ENCODE measurements at places on chromosomes 3 and 15.

DNA sequence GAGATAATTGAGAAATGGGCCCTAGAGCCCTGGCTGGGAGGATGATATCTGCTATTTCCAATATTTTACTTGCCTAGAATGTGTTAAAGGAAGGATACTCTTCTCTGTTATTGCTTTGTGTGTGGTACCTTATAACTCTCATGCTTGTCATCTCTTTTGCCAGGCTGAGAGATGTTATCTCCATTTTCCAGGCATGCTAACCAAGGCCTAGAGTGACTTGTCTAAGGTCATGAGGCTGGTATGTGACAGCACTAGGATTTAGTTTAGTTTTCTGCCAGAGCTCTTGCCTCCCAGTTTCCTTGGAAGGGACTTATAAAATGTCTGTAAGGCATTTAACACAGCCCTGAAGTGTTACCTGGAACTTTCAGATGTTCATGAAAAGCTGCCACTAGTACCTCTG is 1.4 kb downstream of the CLK3 start:
- DNase-seq: no peak

GRCh38 chr3:113844622-113845222 is 6.1 kb downstream of the GRAMD1C start:
- peak; percentile 61 for DNase-seq

- no peak for DNase-seq
Observed at GRCh38 chr15:63391669-63392360, 10.2 kb upstream of the CA12 start.

DNA sequence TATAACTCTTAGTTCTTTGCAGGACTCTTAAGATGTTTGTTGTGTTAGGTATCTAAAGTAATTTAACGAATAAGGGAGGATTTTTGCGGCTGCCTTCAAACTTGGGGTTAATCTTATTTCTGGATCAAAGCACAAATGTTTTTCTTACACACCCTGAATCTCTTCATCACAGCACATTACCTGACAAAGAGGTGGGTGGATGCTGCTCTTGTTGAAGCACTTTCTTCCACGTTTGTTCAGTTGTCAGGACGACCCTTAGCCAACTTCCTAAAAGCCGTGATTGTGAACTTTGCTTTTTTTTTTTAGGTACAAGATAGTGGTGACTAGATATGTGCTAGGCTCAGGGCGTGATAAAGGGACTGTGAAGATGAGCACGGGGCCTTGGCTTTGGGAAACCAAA is 36.0 kb downstream of the YEATS2 start:
- no peak for DNase-seq

- no peak for DNase-seq
Observed at GRCh38 chr15:57923306-57923705, 142.2 kb downstream of the ALDH1A2 start.

- no peak for DNase-seq
Observed at GRCh38 chr3:149812165-149812605, 830 bp upstream of the RNF13 start.

- no peak for DNase-seq
Observed at GRCh38 chr15:69996321-69997160, 101.2 kb downstream of the TLE3 start.

GRCh38 chr3:64354221-64354620 is 129.0 kb upstream of the PRICKLE2 start:
- DNase-seq: no peak

GRCh38 chr3:136008221-136008620 is 42.7 kb downstream of the PPP2R3A start:
- no peak for DNase-seq

DNA sequence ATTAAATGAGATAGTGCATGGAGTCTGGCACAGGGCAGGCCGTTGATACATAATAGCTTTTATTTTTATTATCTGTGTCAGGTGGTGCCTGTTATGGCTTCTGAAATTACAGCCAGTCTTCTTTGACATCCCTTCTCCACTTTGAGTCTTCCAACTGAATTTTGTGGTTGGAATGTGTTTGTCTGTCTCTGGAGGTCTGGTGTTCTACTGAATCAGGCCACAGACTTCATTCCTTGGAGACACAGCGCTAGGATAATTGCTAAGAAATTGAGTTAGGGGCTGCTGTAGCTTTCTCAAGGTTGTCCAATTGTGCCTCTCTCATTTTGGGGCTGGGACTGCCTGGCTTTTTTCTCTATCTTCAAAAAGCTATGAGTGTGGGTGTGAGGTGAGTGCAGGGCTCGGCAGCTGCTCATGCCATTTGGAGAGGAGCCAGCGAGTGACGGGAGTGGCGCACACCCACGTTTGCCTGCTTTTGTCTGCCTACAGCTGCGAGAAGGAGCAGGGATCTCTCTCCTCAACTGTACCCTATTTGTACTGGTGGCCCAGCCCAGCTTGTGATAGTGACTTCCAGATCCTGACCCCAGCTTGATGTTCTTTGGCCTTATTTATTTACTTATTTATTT is 49.8 kb upstream of the SYN2 start:
- DNase-seq: peak; percentile 55

GRCh38 chr3:143060906-143061305 is 58.7 kb upstream of the CHST2 start:
- DNase-seq: no peak

DNA sequence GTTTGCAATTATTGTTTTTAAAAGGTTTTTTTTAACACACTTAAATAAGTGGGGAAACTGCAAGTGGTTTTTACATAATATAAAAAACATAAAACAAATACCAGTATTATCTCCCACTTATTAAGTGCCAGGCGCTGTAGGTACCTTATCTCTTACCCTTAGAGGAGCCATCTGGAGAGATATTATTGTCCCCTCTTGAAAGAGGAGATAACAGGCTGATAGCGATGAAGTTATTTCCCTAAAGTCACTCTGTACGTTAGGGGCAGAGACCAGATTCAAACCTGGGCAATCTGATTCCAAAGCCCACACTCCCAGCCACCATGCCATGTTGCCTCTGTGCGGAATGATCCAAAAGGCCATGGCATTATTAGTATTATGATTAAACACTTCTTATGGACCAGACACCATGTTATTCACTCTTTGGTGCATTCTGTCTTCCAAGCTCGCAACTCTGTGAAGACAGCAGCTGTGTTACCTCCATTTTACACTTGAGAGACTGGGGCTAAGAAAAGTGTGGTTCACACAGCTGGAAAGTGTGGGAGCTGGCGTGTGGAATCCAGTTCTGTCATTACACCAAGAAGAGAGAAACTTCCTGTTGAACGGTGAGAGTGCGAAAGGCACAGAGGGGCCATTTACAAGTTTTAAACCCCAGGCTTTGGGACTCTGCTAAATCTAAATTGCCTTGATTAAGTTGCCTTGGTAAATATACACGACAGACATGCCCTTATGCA is 79.9 kb upstream of the MITF start:
- no peak for DNase-seq

- DNase-seq: peak; percentile 57
Observed at GRCh38 chr3:138684396-138684795, 75.8 kb downstream of the FAIM start.

- DNase-seq: peak; percentile 82
Observed at GRCh38 chr3:7309641-7310102, 448.8 kb downstream of the GRM7 start.

DNA sequence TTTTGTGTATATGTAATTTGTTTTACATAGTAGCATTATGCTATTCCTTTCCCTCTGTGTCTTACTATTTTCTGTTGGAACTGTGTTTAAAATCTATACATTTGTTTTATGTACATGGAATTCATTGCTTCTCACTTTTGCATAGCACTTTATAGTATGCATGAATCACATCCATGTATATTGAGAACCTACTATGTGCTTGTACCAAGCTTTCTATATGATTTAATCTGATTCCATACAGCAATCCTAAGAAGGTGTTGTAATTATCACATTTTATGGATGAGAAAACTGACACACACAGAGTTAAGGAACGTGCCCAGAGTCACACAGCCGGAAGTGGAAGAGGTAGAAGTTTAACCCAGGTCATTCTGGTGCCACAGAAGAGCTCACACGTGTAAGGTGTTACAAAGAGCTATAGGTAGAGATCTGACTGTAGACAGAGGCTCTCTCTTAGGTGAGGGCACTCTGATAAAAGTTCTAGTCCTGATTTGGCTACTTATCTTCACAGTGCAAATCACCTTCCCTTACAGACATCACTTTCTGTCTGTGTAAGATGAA is 3.5 kb upstream of the SMAD3 start:
- no peak for DNase-seq

DNA sequence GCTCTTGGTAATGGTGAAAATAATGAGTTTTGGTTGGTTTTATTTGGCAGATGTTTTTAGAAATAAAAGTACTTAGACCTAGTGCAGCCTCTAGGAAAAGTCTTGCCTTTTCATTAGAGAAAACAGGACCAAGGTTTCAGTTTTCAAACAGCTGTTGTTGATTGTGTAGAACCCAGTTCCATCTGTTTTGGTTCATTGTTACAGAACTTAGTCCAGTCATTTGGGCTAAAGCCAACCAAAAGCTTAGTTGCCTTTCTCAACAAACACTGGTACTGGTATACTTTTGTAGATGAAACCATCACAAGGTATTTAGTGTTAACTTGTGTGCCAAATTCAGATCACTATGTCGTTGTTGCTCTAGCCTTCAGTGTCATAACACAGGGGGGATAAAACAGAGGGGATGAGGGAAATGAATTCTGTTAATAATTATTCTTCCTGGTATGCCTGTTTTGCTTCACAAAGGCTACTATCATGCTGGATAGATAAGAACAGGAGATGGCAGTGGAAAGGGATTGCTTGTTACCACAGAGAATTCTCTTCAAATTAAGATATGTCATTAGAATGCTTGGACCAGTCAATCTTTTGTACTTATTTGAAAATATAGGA is 12.6 kb upstream of the APH1B start:
- no peak for DNase-seq

- DNase-seq: no peak
Observed at GRCh38 chr3:12234192-12234591, 54.7 kb upstream of the PPARG start.

DNA sequence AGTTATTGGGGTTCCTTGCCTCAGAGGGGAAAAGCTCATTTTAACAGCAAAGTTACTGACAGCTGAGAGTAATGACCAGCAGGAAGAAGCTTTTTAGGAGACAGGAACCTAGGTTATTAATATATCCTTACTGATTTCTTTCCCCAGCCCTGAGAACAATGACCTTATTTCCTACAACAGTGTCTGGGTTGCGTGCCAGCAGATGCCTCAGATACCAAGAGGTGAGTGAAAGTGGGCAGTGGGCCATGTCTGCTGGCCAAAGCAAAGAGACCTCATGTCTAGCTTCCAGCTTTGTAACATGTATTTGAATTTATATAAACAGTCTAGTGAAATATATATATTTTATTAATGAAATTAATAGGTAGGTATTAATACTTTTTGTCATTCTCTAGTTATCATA is 5.0 kb downstream of the CCNDBP1 start:
- no peak for DNase-seq

GRCh38 chr15:98907927-98908471 is 99.6 kb downstream of the PGPEP1L start:
- no peak for DNase-seq

DNA sequence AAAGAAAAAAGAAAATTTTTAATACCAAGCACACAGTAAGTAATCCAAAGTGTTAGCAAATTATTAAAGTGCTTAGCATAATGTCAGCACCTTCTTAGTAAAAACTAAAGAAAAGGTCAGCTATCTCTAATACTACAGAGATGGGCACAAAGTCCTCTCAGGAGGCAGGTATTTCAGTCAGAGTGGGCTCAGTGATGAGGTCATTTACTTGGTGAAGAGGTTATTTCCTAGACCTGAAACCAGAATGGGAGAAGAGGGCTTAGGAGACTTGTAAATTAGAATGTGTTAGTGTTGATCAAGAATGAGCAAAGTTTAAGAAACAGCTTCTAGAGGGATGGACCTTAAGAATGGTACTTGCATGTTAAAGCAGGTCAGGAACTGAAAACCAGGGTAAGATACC is 8.7 kb upstream of the PKM start:
- DNase-seq: no peak

DNA sequence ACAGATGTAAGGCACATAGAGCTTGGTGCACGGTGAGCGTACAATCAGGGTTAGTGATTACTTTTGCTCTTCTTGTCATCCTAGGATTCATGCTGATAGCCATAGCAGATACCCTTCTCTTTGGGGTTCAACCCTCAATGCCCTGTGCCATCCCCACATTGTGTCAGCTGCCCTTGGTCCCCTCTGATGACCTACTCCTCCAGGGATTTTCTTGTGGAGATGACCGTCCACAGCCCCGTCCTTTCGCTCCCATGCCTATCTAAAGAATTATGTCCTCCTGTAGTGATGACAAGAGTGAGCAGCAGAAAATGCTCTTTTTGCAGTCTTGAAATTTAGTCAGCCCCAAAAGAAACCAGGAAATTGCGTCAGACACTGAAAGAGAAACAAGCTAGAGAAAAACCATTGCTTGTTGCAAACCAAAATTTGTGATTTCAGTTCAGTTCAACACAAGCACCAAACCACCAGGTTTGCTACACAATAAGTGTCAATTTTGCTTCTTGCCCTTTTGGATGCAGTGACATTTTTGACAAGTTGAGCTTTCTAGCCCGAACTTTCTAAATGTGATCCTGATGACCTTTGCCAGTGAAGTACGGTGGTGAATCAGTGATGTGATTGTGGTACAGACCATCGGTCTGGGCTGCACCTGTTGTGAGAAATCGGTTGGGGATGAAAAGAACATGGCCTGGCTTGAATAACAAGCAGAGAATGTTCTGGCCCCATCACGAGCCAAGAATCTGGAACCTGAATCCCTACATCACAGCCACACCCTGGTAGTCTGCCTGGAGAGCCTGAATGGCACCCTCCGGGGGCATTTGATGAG is 41.3 kb downstream of the CMTM7 start:
- DNase-seq: no peak

- peak; percentile 36 for DNase-seq
Observed at GRCh38 chr3:115760716-115761115, 137.4 kb downstream of the GAP43 start.

- DNase-seq: no peak
Observed at GRCh38 chr3:73608456-73609314, 16.1 kb downstream of the PDZRN3 start.

GRCh38 chr3:143685491-143685890 is 162.8 kb downstream of the SLC9A9 start:
- no peak for DNase-seq

DNA sequence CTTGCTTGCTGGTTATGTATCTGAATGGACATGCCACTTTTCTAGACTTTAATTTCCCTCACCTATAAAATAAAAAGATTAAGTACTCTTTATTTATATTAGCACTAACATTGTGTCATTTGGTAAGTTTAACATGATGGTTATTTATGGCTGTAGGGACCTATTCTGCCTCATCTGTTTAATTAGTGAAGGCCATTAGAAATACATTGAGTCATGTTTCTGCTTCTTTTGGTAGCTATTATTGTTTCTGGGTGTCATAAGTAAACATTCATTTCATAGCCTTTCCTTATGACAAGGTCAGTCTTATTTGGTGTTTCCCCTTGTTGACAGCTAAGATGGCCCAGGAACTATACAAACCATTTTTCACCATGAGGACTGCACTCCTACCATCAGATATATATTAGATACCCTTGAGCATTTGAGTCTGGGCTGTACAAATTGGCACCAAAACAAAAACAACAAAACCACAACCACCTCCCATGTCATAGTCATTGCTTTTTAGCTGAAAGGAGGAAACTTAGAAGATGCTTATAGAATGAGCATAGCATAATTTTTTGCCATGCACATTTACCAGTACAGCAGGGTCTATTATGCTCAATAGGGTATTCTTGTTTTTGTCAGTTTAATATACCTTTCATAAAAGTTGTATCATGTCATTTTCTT is 39.3 kb downstream of the SRP14 start:
- DNase-seq: no peak
